ENCODE measurements at places on chromosomes 2 and 18.

DNA sequence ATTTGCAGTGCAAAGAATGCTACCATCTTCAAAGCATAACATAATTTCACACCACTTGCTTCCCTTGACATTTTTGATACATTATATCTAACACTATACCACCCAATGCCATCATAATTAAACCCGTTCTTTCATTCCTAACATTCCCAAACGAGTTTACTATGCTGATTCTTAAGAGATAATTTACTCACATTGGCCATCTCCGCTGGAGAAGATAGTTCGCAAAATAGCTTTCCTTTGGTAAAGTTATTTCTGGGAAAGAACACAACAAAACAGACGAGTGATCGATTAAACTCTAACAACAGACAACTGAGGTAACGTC lies 716 bp downstream of the MMADHC start:
- no peak for DNase-seq

- no peak for DNase-seq
Measured at GRCh38 chr2:218893349-218894150, 12.9 kb downstream of the WNT10A start.

- no peak for DNase-seq
Measured at GRCh38 chr18:55076643-55077218, 117.5 kb upstream of the CCDC68 start.

DNA sequence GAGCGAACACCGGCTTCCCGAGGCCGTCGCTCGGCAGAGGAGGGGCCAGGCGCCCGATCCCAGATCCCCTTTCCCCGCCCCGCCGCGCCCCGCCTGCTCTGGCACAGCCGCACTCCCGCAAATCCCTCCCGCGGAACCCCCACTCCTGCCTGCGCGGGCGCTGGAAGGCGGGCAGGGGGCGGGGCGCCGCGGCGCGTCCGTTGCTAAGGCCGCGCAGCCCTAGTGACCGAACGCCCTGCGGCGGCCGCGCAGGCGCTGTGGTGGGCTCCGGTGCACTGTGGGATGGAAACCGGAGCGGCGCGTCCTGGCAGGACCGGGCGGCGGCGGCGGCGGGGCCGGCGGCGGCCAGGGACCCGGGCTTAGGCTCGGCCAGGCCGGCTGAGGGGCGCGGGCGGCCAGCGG lies at the start of gene TRAF3IP1:
TSS of gene TRAF3IP1 (plus strand) at position 273 of the 402 bp plus-strand sequence. CDS start 145 bp downstream, outside the sequence.
- DNase-seq: peak; percentile 80

DNA sequence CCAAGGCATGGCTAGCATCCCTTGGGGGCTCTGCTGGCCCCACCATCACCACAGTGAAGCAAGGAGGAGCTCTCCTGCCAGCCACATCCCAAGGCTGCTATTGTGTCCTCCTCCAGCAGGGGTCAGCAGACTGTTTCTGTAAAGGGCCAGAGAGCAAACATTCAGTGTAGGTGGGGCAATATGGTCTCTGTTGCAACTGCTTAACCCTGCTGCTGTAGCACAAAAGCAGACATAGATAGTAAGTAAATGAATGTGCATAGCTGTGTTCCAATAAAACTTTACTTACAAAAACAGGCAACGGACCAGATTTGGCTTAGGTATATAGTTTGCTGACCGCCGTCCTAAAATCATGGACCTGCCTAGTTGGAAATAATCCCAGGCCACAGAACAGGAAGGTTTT lies 36.4 kb upstream of the ZBTB7C start:
- DNase-seq: peak; percentile 85
